Activated naive CD4-positive, alpha-beta T cell treated with anti-CD3 and anti-CD28 coated beads, Interleukin-2, amount 50 U/mL, for 16 hours (primary cell): ENCODE measurements at places on chromosomes 13 and 19.

DNA sequence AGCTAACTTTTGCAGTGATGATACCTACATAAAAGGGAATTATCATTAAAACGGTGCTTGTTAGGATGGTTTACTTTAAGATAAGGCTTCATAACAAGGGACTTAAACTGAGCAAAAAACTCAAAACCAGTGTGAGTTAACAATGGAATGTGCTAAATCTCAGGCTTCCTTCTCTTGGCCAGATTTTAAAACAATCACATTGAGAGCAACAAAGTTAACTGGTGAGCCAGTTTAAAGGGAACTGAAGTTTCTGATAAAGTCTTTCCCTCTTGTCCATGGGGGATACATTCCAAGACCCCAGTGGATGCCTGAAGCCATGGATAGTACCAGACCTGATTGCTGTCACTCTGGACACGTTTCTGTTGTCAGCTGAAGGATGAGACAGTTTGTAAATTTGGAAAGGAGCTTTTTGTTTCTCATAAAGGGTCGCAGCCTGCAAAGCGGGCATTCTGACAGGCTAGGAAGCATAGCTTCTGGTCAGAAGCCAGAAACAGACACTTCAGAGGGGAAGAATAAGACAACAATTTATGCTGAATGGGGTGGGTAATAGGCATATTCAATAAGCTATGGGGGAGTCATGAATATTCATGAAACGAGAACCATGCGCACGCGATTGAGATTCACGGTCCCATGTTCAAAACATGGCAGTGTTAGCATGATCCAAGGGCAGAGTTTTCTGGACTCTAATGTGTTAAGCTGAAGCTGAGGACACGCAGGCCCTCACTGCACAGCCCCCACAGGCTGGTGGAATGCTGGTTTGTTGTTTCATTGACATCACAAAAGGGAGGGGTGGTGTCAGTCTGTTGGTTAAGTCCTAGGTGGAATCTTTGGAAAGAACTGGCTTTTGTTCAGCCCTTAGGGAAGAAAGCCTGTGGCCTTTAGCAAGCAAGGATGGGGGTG is 150.6 kb upstream of the RNF113B start:
- DNase-seq = no peak

- no peak for DNase-seq
Observed at GRCh38 chr19:6925386-6925785, 38.0 kb downstream of the ADGRE1 start.

DNA sequence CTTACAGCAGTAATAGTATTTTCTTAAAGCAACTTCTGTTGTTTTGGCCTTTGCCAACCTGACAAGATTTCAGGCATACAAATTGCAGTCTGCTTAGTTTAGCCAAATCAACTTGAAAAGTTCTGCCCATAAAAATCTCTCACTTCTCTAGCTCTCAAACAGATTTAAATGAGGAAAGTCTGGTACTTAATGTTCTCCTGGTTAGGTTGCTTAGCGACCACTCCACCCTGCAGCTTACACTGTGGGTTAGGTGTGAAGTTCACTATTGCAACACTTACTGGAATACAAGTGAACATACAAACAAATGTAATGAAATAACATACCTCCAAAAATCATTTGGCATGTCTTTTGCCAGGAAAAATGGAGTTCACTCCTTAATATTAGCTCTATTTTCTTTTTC is 178.7 kb upstream of the PCDH9 start:
- DNase-seq = no peak

GRCh38 chr19:46030812-46031550 is 8.1 kb upstream of the PGLYRP1 start:
- no peak for DNase-seq

DNA sequence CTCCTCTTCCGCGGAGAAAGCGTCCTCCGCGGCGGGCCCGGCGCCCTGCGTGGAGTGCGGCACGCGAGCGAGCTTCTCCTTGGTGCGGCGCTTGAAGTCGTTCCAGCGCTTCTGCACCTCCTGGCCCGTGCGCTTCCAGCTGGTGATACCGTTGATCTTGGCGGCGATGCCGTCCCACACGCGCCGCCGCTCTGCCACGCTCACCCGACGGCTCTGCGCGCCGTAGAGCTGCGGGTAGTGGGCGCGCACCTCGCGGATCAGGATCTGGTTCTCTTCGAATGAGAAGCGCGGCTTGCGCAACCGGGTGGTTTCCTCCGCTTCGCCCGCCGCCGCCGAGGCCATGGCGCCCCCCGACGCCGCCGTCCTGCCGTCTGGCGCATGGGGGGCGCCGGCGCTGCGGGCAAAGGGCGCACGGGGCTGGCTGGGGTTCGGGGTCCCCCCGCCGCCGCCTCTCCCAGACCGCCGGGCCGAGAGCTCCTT is 941 bp downstream of the MYPOP start:
- DNase-seq = peak; percentile 47

DNA sequence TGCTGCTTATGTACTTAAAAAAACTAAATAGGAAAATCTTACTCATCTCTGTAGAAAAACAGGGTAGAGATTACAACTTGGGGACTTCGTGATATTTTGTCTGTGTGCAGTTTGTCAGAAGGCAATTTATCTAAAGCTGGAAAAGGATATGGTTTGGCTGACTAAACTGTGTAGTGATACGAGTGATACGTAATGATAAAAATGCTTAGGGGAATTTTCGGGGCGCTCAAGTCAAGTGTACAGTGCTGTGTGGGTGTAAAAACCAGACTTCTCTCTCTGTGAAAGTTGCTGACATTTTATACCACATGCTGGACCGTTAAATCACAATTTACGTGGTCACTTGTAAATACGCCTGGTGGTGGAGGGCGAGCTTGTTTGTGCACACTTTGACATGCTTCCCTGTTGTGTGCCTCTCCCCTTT is 221.7 kb downstream of the KCNRG start:
- peak; percentile 37 for DNase-seq

GRCh38 chr13:50129081-50129705 is 113.9 kb downstream of the KCNRG start:
- DNase-seq = no peak

- DNase-seq = no peak
Observed at GRCh38 chr19:14058182-14059092, 3.4 kb downstream of the PALM3 start.

DNA sequence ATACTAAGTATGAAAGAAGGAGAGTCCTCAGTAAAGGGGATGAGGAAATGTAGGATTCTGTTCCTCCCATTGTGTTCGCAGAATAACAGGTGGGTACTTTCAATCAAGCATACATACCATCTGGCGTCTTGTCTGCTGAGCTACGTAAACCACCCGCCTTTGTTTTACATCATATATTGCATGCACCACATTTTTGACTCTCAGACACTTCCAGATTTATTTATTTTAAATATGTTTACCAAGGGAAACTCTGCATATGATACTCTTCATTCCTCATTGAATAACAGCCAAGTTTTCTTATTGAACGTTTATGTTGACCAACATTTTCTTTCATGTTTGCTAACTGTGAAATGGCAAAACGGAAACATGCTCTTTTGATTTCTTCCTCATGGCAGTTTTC is 174.1 kb downstream of the FGF14 start:
- no peak for DNase-seq

GRCh38 chr13:47017476-47017875 is 120.6 kb upstream of the HTR2A start:
- no peak for DNase-seq

GRCh38 chr13:50678464-50679162 is 164.9 kb downstream of the DLEU7 start:
- DNase-seq = no peak

DNA sequence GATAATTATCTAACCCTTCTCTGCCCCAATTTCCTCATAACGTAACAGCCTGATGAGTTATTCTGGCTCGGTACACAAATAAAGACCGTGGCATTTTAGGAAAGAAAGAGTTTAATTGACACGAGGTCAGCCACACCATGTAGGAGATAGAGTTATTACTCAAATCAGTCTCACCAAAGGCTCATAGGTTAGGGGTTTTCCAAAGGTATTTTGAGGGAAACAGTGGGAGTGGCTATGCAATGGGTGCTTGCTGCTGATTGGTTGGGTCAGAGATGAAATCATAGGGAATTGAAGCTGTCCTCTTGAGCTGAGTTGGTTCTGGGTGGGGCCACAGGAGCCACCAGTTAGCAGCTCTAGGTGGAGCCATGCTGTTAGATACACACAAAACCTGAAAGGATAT is 137.5 kb downstream of the FREM2 start:
- DNase-seq = no peak

- no peak for DNase-seq
Observed at GRCh38 chr13:25112695-25113255, 16.8 kb downstream of the PABPC3 start.

DNA sequence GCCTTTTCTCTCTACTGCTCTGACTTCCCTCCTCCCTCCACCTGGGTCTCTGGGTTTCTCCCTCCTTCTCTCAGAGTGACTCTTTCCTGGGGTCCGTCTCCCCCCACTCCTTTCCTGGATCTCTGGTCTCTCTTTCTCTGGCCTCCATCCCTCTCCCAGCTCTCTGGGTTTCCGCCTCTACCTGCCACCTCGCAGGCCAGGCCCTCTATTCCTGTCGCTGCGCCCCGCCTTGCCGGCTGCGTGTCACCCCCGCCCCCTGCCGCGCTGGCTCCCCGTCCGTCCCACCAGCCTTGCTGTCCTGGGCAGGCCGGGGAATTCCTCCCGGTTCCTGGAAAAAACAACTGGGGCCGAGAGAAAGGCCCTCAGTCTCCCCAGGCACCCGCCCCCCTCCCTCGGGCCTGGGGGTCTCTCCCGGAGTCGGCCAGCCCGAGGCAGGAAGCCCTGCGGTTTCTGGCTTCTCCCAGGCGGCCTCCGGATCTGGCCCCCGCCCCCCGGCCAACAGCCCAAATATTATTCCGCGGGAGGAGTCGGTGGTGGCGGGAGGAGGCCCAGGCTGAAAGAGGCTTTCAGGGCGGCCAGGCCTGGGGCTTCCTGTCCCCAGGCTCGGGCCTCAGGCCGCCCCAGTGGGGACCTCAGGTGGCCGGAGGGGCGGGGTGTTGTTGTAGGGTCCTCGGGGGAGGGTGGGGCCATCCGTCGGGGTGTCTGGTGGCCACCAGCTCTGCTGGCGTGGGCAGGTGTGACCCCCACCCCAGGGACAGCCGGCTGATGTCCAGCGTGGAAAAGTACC is 9.3 kb downstream of the IRF2BP1 start:
- peak; percentile 58 for DNase-seq

- DNase-seq = peak; percentile 31
Observed at GRCh38 chr13:39263033-39263432, 224.8 kb downstream of the NHLRC3 start.

GRCh38 chr19:46618670-46619231 is 6.1 kb downstream of the PTGIR start:
- DNase-seq = no peak

DNA sequence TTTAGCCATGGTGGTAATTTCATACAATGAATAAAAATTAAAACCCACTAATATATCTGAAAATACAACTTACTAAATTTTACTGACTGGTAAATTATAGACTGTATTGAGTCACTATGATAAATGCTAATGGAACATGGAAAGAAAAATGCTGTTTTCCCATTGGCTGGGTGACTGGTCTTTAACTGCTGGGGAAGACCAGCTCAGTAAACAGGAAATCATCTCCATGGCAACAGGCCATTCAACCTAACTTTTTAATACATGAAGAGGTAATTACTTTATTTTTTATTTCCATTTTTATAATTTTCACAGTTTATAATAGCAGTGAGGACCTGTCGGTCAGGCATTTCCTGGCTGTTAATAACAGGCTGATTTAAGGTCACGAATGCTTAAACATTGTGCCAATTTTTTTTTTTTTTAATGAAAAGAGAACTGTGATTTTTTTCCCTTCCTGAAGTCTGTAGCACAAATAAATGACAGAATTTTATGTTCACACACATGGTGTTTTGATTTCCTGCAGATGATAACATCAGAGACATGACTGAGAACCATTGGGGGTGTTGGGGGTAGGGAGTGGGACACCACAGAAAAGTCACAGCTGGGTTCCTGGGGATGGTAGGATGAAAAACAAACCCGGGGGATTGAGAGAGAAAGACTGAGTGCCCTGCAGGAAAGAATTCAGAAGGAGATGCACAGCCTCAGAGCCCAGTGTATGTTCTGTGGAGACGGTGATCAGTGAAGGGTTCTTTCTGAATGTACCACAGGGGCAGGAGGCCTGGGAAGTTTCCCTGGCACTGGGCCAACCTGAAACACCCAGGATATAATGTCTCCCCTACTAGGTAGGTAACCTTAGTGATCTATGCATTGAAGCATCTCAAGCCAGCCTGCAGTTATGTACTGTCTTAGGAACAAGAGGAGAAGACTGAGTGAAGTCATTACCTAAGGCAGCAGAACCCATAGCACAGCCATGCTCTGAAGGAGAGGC is 297.1 kb downstream of the COG6 start:
- DNase-seq = no peak

DNA sequence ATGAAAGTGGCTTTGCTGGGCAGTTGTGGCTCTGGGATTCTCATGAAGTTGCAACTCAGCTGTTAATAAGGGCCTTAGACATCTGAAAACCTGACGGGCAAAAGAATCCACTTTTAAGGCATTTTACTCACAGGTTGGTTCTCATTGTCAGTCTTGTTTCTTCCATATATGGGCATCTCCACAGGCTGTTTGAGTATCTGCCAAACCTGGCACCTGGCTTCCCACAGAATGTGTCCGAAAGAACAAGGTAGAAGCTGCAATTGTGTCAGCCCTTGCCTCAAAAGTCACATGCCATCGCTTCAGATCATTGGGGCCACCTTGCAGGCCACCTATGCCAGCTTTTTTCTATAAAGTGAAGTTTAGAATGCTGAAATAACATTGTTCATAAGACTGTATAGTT is 102.4 kb downstream of the KCTD12 start:
- DNase-seq = no peak

DNA sequence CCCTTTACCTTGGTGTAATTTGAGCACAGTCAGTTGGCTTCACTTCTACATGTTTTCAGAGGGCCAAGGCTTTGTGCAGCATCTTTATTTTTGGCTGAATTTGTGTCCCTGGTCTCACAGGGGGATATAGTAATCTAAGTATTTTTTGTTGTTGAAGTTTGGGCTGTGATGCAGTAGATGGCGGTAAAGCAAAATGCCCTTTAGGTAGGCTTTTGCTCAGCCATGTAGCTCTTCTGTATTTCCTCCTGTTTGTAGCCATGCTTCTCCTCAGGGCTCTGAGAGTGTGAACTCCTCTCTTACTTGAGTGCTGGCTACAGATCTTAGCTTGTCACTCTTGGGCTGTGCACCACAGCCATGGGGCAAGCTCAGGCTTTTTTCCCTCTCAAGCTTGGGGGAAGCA is 328.6 kb downstream of the SLITRK5 start:
- DNase-seq = no peak
